ENCODE measurements at places on chromosomes 11 and 22. TPM values are rescaled to one million over a fixed set of nuclear protein-coding genes. Genes with fewer than 3 reads are reported as not detected.

MMP27 gene
- not detected for total RNA-seq

DNA sequence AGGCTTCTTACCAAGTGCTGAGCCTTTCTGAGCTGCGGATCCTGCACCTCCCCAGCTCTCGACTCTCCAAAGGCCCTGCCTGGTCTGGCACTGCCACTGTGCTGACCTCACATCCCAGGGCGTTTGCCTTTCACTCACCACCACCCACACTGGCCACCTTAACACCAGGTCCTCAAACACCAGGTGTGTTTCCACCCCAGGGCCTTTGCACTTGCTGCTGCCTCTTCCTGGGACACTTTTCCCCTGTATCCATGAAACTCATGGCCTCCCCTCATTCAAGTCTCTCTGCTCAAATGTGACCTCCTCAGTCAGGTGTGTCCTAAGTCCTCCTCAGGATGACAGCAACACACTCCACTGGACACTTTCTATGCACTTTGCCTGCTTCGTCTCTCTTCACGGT lies 51.4 kb upstream of the ANO1 start:
- DNase-seq, result no peak

- no peak for DNase-seq
Measured at GRCh38 chr11:46429717-46430116, 38.1 kb upstream of the CHRM4 start.

HORMAD2 gene
- total RNA-seq, result not detected

RGL4 gene
- not detected for total RNA-seq

IL10RA gene
- total RNA-seq, result not detected

- DNase-seq, result no peak
Measured at GRCh38 chr11:128852327-128853023, 14.6 kb downstream of the KCNJ1 start.

GRCh38 chr11:64848826-64849597 lies 4.6 kb upstream of the CDC42BPG start:
- DNase-seq, result no peak

DNA sequence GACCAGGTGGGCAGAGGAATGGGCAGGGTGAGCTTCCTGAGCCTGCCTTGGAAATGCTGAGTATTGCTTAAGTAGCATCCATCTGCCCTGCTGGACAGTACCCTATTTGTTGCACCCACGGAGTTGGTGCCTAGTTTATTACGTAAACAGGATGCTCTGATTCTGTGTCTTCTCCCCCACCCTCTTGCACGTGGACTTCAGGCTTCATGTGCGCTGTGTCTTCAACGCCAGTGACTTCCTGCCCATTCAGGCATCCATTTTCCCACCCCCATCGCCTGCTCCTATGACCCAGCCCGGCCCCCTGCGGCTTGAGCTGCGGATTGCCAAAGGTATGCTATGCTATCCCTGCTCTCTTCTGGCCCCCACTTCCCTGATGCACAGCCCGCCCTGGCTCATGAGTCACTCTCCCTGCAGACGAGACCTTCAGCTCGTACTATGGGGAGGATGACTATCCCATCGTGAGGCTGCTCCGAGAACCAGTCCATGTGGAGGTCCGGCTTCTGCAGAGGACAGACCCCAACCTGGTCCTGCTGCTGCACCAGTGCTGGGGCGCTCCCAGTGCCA lies 5.7 kb downstream of the ZP1 start:
- DNase-seq, result peak; percentile 34

DNA sequence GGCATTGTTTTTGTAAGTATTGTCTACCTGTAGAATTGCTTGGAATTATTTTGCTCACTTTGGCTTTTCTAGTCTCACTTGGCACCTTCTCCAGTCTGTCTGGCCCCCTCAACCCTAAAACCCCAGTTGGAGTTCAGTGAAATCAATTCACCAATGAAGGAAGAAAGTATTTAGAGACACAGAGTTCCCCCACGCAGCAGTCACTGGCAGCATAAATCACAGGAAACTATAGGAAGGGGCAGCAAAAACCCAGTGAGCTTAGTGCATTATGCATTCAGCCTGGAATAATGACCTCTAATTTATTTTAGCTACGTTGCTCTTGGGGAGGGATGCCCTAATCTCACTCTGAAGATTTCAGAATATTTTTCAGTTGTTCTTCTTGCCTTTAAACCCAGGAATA lies 204.7 kb upstream of the BLID start:
- no peak for DNase-seq

- no peak for DNase-seq
Measured at GRCh38 chr11:69030301-69030700, 17.3 kb upstream of the MRGPRF start.

- no peak for DNase-seq
Measured at GRCh38 chr11:46202149-46202548, 75.3 kb upstream of the CREB3L1 start.

DNA sequence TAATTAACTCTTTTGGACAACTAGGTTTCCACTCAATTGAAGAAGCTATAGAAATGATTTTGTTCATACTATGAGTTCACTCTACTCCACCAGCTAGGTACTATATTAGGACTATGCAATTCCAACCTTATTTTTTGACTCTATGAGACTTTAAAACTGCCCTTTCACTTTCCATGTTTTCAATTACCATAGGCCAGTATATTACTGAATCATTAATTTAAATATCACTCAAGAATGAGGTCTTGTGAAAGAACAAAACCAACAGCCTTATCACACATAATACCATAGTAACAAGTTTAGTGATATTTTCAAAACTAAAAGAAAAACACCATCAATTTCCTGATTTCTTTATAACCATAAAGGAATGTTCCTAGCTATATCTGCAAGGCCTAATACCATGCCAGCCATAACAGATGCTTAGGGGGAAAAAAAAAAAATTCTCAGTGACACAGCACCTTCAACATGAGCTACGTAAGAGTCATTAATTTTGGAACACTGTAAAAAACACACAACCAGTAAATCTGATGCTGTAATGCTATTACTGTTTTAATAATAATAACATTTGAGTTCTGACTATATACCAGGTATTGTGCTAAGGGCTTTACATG lies 6.1 kb downstream of the DCUN1D5 start:
- DNase-seq, result no peak

All from HepG2 (cell line).